ENCODE measurements at places on chromosomes 4 and X. TPM values are rescaled to one million over a fixed set of nuclear protein-coding genes. Genes with fewer than 3 reads are reported as not detected.
A peak's percentile ranks its signal among the peaks of the same experiment; 100 is the strongest.

Gene EREG
- 1.5 TPM for total RNA-seq

Gene CD38
- 3.8 TPM for total RNA-seq

Gene GPR119
- total RNA-seq, result not detected

Gene LRCH2
- total RNA-seq, result 1.9 TPM

Gene LARP1B
- 25.9 TPM for total RNA-seq

Gene MAGEB17
- not detected for total RNA-seq

Gene BMX
- total RNA-seq, result 2.4 TPM

DNA sequence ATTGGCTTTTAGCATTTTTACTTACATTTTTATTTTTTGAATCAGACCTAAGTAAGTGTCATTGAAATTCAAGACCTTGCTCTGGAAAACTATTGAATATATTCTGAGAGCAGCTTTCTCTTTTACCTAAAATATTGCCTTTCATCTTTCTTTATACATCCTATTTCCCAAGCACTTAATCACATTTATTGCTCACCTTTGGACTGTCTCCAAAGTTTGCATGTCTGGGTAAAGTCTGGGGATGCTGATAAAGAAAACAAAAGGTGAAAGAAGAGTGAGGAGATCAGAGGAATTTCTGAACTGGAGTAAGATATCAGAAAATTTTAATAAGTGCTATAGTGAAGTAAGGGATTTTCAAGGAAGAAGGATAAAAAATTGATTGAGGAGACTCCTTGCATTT is 308.5 kb upstream of the AADAT start:
- no peak for DNase-seq

DNA sequence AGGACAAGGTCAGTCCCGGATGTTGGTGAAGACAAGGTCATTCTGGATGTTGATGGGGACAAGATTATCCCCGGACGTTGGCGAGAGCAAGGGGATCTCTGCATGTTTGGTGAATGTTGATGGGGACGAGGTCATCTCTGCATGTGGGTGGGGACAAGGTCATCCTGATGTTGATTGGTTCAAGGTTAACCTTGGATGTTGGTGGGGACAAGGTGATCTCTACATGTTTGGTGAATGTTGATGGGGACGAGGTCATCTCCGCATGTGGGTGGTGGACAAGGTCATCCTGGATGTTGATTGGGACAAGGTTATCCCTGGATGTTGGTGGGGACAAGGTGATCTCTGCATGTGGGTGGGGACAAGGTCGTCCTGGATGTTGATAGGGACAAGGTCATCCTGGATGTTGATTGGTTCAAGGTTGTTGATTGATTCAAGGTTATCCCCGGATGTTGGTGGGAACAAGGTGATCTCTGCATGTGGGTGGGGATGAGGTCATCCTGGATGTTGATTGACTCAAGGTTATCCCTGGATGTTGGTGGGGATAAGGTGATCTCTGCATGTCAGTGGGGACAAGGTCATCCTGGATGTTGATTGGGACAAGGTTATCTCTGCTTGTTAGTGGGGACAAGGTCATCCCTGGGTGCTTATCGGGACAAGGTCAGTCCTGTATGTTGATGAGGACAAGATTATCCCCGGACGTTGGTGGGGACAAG is 28.8 kb upstream of the PLCXD1 start:
- peak; percentile 10 for DNase-seq

DNA sequence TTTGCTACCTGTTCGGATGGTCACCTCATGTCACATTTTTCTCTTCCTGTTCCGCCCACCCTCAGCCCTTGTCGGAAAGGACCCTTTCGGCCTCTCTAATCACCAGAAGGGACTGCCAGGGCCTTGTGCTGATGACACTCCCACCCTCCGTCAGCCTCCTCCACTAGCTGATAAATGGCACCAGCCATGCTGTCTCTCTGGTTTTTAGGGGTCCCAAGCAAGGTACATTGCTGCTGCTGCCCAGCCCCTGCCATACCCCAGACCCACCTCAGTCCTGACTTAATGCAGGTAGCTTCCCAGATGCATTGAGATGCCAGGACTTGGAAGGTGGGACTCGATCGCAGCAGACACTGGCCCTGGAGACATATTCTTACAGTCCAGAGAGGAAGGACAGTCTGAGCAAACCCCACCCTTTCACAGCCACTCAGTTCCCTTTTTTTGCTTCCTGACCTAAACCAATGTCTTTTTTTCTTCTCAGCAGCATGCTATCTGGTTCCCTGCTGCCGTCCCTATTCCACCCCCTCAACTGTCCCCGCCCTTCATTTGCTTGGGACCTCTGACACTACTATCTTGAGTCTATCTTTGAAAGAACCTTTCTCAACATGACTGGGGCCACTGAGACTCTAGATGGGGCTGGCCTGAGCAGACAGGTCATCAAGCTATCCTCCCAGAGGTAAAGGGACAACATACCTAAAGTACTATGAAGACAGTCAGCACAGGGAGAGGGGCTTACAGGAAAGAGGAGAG is at the start of gene BTK:
TSS of gene BTK (minus strand) at position 397 of the 747 bp plus-strand sequence. CDS start 10,907 bp downstream, outside the sequence.
- no peak for DNase-seq

DNA sequence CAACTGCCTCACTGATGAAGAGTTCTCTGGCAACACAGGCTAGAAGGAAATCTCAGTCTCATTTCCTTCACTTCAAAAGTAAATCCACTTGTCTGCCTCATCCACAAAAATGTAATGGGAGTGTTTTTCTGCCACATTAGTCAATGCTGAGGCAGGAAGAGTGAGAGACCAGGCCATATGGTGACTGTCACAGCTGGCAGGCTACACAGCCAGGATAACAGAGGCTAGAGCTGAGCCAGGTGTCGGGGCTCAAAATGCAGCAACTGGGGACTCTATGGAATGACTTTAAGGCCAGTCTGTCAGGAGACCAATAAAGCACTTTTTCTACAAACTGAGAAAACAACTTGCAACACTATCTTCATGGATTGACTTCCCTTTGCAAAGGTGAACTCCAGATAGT is 204.2 kb downstream of the GPC3 start:
- no peak for DNase-seq

GRCh38 chr4:183335369-183335940 is 13.2 kb upstream of the CLDN24 start:
- DNase-seq, result no peak

GRCh38 chrX:118250445-118250844 is 95.5 kb upstream of the WDR44 start:
- no peak for DNase-seq

- DNase-seq, result no peak
Observed at GRCh38 chr4:6625256-6625655, 15.2 kb upstream of the MRFAP1 start.

DNA sequence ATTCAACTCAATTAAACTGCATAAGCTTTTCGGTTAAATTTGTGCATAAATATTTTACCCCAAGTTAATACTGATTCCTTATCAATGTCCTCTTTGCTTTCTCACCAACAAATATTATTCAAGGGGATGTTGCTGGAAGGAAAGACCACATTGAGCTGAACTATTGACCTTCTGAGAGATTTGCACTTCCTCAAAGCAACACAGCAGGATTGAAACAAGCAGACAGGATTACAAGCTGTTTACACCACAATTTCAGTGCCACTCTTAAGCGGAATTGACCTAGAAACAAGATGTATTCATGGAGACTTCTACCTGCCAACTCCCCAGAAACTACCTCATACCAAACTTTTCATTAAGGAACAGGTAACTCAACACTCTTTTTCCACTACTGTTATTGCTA is 96.5 kb upstream of the DUSP21 start:
- no peak for DNase-seq

DNA sequence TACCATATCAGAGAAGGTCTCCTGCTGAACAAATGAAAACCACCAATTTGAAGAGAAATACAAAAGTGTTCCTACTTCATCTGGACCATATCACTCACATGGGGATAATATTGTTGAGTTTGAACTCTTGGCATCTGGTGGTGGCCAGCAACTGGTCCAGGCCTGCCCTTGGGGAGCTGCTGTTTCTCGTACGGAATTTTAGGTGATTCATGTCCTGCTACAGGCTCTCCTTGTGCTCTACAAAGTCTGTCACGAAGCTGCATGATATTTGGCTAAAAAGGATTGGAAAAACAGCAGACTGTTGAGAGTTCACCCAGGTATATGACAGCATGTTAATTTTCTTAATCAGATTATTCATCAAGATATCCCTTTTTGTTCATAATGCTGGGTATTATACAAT is 42.2 kb downstream of the SEC31A start:
- DNase-seq, result no peak

DNA sequence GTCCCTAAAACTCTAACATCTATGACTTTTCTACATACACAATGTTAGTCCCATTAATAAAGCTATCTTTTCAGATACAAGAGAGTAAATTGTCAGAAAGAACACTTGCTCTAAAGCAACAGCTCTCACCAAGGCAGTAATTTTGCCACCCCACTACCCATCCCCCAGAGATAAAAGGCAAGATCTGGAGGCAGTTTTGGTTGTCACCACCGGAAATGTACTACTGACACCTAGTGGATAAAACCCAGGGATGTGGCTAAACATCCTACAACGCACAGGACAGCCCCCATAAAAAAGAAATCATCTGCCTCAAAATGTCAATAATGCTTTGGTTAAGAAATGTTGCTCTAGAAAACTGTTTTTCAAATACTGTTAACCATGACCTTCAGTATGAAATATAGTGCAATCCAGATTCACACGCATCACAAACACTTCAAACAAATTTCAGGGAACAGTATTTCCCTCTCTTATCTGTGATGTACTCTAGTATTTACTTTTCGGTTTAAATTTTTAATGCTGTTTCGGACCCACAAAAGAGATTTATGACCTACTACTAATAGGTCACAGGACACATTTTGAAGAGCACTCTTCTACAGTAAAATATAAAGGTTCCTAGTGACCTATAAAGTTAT is 5.1 kb downstream of the FBXL5 start:
- DNase-seq, result no peak
